Effector CD4-positive, alpha-beta T cell (primary cell): ENCODE measurements at places on chromosomes 11 and 22.
A peak's percentile ranks its signal among the peaks of the same experiment; 100 is the strongest.

DNA sequence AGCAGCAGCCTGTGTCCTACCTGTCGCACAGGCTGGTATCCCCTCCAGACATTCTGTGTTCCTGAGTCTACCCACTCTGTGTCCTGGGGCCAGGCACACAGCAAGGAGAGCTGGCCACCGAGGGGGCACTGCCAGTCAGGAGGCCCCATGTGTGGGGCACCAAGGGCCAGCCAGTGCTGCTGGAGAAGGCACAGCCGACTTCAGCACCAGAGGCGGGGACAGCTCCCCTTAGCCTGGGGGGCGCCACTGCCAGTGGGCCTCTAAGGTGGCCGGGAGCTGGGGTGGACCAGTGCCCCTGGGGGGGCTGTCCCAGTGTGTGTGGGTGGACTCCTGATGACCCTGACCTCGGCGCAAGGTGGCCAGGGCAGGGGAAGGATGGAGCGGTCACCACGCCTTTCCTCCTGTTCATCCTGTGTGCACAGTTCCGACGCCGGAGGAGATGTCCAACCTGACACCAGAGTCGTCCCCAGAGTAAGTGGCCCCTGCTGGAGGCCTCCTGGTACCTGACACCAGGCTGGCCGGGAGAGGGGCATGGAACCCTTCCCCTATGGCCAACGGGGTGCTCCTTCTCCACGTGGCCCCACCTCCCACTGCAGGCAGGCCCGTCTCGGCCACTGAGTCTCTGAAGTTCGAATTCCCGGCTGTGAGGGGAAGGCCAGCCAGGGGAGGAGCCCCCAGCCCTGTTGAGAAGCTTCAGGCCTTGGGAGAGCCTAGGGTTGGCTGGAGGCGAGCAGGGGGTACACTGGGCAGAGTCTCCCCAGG is 35.4 kb downstream of the MOB2 start:
- no peak for DNase-seq

DNA sequence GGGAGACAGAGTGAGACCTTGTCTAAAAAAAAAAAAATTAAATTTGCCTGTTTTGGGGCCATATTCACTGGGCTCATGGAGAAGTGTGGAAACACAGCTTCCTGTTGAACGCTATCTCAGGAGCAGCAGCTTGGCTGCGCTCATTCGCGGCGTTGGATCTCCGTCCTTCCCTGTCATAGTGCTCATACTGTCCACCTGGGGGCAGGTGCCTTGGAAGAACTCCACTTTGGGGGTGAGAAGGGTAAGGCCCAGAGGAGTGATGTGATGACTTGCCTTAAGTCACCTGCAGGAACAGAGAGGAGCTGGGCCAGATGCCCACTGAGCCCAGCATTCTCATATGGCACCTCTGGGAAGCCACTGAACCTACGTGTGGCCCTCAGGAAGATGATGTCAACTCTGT is 82.8 kb downstream of the CABIN1 start:
- DNase-seq, result no peak

GRCh38 chr22:28514321-28514821 is 165.3 kb downstream of the TTC28 start:
- no peak for DNase-seq

- DNase-seq, result no peak
These were observed 227.1 kb downstream of the DDX10 start for GRCh38 chr11:108891909-108892511.

GRCh38 chr11:65141896-65142494 is 7.7 kb upstream of the SYVN1 start:
- DNase-seq, result no peak

DNA sequence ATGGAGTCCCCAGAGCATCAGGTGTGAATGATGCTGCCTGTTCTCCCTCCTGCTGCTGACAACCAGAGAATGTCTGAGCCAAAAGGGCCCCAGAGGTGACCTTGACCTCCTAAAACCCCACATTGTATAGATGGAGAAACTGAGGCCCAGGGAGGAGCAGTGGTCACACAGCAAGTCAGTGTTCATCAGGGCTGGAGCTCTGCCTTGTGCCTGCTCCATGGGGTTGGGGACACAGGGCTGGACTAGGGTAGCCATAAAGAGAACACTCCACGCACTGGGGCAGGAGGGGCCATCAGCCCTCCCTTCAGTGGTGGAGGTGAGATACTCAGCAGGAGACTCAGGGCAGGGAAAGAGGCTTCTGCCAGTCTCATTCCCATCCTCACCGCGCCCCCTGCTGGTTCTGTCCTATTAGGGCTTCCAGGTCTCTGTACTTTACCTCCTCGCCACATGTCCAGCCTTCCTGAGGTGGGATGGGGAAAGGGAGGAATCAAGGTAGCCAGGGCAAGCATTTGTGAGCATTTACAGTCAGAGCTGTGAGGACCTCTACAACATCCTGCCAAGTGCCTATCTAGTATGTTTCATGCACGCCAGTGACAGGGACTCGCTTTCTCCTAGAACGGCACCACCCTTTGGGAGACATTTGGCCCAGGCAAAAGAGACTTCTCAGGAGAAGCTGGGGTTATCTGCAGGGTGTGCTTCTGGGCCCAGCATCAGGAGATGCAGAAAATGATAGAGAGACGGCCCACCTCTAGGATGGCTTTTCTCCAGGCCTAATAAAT is 43.2 kb downstream of the NEU3 start:
- peak; percentile 41 for DNase-seq

DNA sequence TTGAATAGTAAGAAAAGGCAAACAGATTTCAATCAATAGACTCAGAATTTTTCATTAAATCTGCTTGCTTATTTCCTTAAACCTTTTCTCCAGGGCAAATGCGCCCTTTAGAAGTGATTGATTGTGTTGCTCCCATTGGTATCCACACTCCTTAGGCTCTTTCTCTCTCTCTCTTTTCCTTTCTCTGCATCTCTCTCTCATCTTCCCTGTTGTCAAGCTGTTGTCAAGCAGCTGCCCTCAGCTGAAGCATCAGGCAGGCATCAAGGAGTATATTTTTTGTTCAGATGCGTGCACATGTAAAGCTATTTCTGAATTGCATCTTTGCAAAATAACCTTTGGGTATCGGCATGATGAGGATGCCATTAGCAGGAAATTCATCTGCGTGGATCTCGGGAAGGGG is 107.2 kb upstream of the PLET1 start:
- no peak for DNase-seq

GRCh38 chr11:86449993-86450629 is 75.4 kb downstream of the CCDC81 start:
- no peak for DNase-seq

- no peak for DNase-seq
These were observed 3.9 kb downstream of the GSTT4 start for GRCh38 chr22:24001314-24001713.

GRCh38 chr22:46377525-46378425 is 42.3 kb downstream of the TRMU start:
- no peak for DNase-seq

GRCh38 chr11:130299978-130300377 is 14.7 kb downstream of the ZBTB44 start:
- no peak for DNase-seq

GRCh38 chr11:66919923-66920322 is 38.3 kb downstream of the PC start:
- no peak for DNase-seq

- DNase-seq, result no peak
These were observed 11.6 kb downstream of the LARGE2 start for GRCh38 chr11:45933846-45934579.

DNA sequence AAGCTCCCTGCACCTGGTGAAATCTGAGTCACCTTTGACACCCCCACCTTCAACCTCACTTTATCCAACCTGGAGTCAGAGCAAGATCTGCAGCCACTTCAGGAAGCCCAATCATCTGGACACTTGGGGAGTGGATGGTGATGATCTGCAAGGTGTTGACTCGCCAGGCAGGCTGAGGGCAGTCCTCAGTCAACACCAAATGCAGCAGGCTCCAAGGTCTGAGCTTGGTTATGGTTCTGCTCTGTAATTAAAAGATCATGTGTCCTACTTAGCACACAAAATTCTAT is 446.9 kb downstream of the BRD1 start:
- no peak for DNase-seq

- no peak for DNase-seq
These were observed 122.0 kb upstream of the ZC3H12C start for GRCh38 chr11:109971184-109971523.

GRCh38 chr22:45583504-45583903 is 80.8 kb downstream of the FBLN1 start:
- no peak for DNase-seq

GRCh38 chr22:19307872-19308271 is 16.4 kb upstream of the CLTCL1 start:
- DNase-seq, result no peak

DNA sequence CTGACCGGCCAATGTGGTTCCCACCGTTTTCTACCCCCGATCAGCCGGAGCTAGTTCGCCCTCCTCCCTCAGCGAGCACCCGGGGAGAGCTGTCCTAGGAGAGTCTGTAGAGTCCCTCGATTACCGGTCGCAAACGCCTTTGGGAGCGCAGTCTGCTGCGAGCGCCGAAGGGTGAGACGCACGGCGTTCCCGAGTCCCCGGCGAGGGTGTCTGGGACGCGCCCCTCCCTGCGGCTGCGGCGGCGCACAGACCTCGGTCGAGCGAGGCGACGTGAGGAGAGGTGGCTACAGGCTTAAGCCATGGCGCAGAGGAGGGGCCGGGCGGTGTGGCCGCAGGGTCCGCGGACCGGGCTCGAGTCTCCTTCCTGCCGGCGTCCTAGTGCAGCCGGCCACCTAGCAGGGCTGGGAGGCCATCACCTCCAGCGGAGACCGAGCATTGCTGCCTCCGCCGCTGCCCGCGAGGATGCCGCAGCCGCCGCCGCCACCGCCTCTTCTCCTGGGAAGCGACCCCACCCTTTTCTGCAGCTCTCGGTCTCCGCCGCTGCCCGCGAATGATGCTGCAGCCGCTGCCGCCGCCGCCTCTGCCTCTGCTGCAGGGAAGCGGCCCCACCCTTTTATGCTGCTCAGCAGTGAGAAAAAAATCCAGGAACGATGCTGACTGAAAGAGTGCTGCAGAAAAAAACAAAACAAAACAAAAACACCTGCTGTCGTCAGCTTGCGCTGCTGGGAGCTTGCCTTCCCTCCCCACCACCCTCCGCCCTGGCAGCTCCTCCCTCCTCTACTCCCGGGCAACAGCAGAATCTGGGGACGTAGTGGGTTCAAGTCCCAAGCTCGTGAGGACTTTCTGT is at the start of gene MAP6:
MAP6 (minus strand) TSS at position 588 of the 847 bp plus-strand sequence. CDS start 669 bp downstream, outside the sequence.
- no peak for DNase-seq

DNA sequence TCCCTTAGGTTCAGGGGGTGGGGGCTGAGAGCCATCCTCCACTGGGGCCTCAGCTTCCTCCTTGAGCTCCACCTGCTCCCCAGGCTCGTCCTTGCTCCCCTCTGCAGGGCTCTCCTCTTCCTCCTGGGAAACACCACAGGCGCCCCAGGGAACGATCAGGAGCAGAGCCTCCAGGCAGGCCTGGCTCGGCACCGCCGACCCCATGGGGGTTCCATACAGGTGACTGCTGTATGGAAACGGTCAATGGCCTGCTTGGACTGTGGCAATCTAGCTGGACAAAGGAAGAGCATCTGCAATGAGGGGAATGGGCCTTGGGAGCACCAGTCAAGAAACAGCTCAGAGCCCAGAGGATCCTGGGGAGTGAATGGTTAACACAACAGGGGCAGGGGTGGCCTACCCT is 7.9 kb downstream of the HYOU1 start:
- no peak for DNase-seq

DNA sequence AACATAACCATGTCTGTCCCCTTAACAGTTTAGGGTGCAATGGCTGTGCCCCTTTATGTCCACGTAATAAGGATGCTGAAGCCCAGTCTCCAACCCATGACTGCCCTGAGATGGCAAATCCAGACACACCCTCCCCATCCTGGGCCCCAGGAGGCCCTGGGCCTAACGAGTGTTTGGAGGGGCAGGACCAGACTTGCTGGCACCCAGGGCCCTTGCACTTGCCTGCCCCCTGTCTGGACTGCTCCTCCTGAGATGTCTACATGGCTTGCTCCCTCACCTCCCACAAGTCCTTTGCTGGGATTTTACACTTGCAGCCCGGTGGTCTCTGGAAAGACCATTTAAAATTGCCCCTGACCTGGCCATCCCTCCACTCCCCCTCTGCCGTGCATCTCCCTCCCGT is 132.2 kb upstream of the NECTIN1 start:
- no peak for DNase-seq

- no peak for DNase-seq
These were observed 10.4 kb downstream of the NUP98 start for GRCh38 chr11:3786781-3787428.

GRCh38 chr22:44455151-44455962 is 42.7 kb downstream of the RTL6 start:
- peak; percentile 62 for DNase-seq

DNA sequence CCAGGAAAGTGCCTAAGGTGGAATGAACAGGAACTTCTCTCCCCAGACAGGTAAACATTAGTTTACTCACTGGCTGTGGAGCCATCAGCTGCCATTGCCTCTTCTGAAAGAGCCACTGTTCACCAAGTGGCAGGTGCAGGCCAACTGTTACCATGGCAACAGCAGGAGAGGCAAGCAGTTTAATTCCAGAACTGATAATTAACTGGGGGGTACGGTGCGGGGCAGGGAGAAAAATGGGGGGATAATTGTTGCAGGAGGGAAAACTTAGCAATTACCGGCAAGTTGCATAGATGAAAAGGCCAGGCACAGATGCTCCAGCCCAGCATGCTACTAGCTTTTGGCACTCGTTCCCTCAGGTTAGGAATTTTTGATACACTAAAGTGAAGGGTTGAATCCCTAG is 85.1 kb downstream of the TRIM44 start:
- DNase-seq, result no peak
